Stimulated activated CD4-positive, alpha-beta T cell treated with anti-CD3 and anti-CD28 coated beads, Interleukin-1b, Interleukin-23, amount 100 ng/mL, for 4 hours (primary cell): ENCODE measurements at places on chromosomes 3 and 15.

- no peak for DNase-seq
Observed at GRCh38 chr3:27861046-27862036, 139.2 kb upstream of the EOMES start.

- DNase-seq, result no peak
Observed at GRCh38 chr15:96494505-96494904, 164.0 kb downstream of the NR2F2 start.

DNA sequence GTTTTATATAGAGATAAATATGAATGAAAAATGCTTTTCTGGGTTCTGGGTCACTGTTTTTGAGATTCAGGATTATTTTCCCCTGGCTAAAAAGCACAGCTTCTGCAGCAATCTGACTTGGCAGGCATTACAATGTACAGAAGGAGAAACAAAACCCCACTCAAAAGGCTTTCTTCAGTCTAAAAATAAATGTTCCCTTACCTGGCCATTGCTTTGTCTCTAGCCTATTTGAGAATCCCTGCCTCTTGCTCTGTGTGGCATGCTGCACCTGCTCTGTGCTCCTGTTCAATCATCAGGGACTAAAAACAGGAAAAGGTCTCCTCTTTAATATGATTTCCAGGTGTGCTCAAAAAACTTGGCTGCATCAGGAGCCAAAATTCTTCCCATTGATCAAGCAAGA, 187.4 kb upstream of the STAC start:
- DNase-seq, result no peak

DNA sequence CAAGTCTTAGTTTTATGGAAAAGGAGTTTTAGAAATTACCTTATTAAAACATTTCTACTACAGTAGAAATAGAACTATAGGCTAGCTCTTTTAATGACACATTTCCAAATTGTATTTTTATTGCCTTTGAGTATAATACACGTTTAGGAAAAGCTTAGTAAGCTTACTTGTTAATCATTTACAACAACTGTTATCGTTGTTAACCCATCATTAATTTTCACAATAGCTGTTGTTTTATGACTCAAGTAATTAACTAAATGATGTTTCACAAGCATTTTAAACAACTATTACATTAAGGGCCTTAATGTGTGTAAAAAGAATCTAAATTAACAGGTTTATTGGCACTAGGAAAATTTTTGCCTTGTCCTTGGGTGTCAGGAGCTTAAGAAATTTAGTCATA, 120.5 kb upstream of the THRB start:
- no peak for DNase-seq

- no peak for DNase-seq
Observed at GRCh38 chr3:144033240-144033589, 61.6 kb downstream of the DIPK2A start.

DNA sequence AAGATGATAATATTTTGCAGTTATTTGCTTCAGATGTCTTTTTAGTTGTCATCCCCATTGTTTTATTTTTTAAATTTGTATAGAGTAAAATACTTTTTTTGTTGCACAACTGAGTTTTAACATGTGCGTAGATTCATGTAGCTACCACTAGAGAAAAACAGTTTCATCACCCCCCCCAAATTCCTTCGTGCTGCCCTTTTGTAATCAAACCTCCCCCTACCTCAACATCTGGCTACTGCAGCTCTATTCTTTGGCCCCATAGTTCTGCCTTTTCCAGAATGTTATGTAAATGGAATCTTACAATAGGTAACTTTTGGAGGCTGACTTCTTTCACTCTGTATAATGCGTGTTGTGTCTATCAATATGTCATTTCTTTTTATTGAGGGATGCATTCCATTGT, 232.0 kb upstream of the RASGRP1 start:
- DNase-seq, result no peak

DNA sequence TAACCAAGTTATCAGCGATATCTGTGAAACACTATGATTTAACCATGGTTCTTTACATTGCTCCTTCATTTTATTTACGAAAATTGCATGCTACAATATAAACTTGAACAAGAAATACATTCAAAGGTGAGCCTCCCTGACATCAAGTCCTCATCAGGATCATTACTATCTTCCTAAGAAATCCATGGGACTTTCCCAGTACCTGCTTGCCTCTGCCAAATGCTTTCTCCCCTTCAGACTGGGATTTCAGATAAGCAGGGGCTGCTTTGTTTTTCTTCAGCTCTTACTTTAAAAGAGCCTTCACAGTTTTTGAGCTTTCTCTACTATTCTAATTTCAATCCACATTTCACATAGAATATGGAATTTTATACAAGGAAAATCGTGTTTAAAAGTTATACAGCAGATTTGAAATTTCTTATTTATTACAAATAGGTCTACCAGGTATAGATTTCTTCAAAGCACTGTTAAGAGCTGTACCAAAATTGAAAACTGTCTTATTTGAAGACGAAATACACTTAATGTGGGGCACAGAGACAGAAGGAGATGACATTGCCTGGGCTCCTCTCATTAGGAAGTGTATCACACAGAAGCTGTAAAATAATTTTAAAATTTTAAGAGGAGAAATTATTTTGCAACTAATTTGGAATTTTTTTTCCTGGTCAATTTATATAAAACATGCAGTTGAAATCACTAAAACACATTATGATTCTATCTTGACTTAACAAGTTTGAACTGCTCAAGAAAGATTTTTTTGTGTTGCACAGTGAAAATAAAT, 615.0 kb upstream of the AGTR1 start:
- DNase-seq, result no peak
